ENCODE measurements at places on chromosomes 3 and 15.
A peak's percentile ranks its signal among the peaks of the same experiment; 100 is the strongest.

GRCh38 chr3:127549826-127550467 lies 40.6 kb downstream of the TPRA1 start:
- ATAC-seq: no peak

DNA sequence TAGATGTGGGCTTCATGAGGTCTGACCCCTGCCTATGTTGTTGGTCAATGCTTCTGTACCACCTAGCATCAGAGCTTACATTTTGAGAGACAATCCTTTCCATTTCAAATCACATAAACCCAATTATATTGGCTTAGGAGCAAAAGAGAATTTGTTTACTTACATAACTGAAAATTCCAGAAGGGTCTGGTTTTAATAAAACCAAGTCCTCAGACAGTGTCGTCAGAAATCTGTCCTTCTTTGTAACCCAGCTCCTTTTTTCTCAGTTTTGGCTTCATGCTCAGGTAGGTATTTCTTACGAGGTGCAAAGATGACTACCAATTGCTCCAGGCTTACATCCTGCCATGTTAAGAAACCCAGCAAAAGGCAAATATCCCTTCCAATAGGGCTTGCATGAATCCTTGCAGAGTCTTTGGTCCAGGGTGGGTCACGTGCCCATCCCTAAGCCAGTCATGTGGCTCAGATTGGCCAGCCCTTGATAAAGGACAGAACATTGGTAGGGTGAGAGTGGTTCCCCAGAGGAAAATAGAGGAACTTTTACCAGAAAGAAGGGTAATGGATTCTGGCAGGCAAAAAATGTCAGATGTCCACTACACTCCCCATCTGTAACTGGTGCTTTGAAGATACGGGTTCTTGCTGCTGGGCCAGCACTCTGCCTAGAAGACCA lies 50.2 kb upstream of the VILL start:
- no peak for ATAC-seq

DNA sequence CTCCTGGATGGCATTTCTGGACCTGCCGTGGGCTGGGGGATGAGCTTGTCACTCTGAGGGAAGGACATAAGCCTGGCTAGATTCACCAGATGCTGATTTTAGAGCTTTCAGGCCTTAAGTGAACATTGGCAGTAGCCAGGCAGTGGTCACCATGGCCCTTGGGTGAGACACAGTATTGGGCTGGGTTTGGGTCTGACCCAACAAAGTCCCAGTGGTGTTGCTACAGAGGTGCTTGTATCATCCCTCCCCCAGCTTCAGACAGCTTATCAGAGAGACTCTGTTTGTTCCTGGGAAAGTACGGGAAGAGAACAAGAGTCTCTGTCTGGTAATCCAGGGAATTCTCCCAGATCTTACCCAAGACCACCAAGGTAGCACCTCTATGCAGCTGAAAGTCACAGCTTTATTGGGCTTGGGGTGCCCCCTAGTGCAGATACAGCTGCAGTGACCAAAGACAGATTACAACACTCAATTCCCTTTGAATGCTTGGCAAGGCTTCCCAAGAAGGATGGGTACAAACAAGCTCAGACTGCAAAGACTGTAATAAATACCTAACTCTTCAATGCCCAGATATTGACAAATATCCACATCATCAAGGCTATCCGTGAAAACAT lies 9.8 kb upstream of the RUVBL1 start:
- no peak for ATAC-seq

GRCh38 chr3:55622116-55622515 lies 135.0 kb upstream of the WNT5A start:
- ATAC-seq: no peak

GRCh38 chr15:67510597-67511190 lies 10.2 kb upstream of the C15orf61 start:
- ATAC-seq: no peak

DNA sequence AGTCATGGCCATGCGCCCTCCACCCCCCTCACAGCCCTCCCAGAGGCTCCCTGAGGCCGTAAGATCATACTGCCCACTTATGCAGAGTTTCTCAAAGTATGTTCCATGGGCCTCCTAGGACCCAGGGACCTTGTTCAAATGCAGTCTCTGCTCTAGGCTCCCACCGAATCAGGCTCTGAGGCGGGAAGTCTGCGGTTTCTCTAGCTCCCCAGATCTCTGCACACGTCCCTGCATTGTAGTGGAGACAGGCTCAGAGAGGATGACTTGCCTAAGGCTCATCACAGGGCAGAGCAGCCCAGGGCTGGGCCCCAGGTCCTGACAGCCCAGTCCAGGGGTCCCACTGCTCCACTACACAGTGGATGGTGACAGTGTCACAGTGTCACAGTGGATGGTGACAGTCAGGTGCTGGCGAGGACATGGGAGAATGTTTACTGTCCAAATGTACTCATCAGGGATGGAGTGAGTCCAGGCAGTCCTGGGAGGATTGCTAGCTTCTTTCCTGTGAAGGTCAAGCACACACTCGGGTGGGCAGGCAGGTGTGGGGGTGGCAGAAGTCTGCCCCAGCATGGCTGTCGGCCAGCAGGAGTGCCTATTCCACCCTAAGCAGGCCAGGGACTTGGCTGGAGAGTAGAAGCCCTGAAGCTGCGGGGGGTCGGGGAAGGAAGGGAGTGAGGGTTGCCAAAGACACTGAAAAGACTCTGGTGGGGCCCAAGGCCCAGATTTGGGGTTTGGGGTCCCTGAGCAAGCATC lies 12.4 kb downstream of the ANKRD63 start:
- ATAC-seq: no peak

DNA sequence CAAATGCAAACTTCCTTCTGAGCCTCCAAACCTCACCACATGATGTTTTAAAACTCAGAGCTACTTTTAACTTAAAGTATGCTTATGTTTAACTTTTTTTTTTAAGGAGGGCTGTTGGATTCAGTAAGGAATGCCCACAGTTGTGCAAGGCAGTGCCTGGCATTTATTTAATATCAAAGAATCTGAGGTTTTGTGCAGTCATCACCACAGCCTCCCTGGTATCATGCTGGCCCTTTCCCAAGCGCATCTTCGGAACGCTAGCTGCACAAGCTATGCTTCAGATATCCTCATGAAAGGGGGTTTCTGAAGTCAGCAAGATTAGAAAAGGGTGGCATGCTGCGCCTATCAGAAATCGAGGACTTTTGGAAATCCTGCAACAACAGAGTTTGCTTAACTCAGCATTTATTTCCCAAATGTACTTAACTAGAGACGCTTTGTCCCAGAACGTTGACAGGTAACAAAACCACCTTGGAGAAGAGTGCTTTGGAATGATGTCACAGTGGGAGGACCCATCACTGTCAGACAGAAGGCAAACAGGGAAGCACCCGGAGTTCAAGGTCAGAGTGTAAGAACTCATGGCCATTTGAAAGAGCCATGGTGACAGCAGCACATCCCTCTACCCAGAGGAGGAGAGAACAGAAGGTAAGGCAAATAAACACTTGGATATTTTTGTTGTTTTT lies 120.2 kb upstream of the IGF1R start:
- ATAC-seq: no peak

GRCh38 chr3:115784739-115785536 lies 161.6 kb downstream of the GAP43 start:
- ATAC-seq: no peak

DNA sequence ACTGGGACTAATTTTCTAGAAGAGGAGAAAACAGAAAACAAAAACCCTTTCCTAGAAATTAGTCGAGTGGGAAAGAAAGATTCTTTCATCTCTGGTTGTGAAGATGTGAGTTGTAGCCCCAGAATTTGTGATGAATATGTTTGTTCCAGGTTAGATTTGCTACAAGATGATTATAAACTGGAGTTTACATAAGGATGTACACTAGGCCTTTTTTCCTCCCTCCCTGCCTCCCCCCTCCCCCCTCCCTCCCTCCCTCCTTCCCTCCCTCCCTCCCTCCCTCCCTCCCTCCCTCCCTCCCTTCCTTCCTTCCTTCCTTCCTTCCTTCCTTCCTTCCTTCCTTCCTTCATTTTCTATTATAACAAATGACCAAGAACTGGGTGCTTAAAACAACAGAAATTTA lies 1502.0 kb downstream of the SI start:
- ATAC-seq: no peak

DNA sequence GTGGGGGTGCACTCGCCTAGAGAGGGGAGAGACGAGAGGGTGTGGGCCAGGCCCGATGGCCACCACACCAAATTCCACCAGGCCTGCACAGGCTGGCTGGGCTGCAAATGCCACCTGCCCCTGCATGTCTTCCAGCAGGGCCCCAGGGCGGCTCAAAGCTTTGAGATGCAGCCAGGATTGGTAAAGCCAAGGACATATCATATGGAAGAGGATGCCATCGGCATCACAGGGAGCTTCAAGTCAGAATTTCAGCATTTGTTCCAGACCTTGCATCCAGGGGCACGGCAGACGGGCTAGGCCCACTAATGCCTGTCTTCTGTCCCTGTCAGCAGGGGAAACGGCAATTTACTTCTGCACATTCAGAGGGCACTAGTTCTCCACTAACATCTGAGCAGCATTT lies 97.8 kb downstream of the NUP210 start:
- ATAC-seq: no peak

DNA sequence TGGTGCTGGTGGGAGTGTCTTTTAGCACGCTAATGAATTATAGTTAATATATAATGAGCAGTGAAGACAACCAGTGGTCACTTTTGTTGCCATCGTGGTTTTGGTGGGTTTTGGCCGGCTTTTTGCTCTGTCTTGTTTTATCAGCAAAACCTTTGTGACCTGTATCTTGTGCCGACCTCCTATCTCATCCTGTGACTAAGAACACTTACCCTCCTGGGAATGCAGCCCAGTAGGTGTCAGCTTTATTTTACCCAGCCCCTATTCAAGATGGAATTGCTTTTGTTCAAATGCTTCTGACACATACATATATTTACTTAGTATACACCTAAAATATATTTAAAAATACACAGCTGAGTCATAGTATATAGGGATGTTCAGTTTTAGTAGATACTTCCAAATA lies 770.3 kb downstream of the PDCD6IP start:
- ATAC-seq: no peak

DNA sequence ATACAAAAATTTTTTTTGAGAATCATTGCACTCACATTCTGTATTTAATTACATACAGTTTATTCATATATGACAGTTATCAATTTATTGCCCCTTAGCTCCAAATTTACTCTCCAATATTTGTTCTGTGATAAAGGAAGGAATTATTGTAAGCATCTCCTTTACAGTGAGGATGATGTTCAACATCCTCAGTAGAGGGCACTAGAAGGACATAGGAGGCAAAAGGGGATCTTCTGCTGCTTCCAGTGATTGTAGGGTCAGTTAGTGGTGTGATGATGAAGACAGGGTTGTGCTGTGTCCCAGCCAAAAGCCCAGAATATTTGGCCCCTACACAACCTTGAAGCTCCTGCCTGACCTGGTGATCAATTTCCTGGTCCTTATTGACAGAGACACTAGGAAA lies 89.9 kb upstream of the DCBLD2 start:
- ATAC-seq: no peak

GRCh38 chr3:14862303-14862660 lies 43.5 kb downstream of the FGD5 start:
- ATAC-seq: no peak

- ATAC-seq: no peak
Observed at GRCh38 chr15:60389261-60390077, 8.3 kb downstream of the ANXA2 start.

DNA sequence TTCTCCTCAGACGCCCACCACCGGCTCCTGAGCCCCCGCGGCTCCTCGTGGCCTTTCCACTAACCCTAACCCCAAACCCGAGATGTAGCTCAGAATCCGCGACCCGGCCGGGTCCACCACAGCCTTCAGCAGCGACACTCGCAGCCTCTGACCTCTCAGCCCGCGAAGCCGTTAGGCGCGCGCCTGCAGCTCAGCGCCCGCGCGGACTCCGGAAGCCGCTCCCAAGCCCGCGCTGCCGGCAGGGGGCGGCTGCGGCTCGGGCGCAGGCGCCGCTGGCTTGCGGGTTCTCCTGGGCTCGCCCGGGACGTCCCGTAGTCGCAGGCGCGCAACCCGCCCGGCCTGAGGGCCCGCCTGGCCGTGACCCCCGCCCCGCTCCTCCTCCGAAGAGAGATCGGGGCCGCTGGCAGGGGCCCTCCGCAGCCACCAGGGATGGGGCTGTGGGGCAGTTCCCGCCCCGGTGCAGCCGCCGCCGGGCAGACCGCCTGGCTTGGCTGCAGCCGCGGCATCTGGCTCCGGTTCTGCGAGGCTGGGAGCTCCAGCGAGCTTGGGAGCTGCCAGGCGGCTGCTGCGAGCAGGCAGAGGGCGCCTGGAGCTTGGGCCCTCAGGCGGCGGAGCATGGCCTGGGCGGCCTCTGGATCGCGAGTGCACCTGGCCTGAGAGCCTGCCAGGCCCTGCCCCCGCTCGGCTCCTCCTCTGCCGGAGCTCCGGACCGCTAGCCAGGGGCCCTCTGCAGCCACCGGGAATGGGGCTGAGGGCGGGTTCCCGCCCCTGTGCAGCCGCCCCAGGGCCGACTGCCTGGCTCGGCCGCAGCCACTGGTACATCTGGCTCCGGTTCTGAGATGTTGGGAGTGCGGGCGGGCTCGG lies 120.7 kb downstream of the LMLN start:
- peak; percentile 95 for ATAC-seq

DNA sequence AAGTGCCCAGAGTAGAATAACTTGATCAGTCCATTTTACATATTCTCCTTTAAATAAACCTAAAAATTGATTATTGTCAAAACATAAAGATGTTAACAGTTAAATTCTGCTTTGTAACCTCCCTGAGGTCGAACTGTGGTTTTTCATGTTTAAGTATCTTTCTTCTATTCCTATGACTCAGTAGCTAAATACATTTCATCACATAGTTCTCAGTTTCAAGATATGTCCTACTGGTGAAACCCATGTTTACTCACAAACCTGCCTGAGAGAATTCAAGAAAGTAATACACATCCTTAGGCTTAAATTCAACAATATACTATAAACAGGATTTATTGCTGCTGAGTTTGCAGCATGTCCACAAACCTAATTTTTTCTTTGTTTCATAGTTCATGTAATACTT lies 692.9 kb downstream of the ZPLD1 start:
- no peak for ATAC-seq

- no peak for ATAC-seq
Observed at GRCh38 chr3:163622384-163622783, 1455.9 kb downstream of the SI start.

GRCh38 chr15:48292458-48292857 lies 38.8 kb upstream of the DUT start:
- no peak for ATAC-seq

GRCh38 chr3:20288050-20288449 lies 102.0 kb upstream of the SGO1 start:
- no peak for ATAC-seq
